Stimulated activated CD8-positive, alpha-beta memory T cell treated with anti-CD3 and anti-CD28 coated beads, Interleukin-12 subunit alpha, Interleukin-12 subunit beta, amount 100 ng/mL, for 4 hours (primary cell): ENCODE measurements at places on chromosomes 7 and 10.

GRCh38 chr7:25496476-25497368 is 268.4 kb upstream of the NPVF start:
- DNase-seq: no peak

DNA sequence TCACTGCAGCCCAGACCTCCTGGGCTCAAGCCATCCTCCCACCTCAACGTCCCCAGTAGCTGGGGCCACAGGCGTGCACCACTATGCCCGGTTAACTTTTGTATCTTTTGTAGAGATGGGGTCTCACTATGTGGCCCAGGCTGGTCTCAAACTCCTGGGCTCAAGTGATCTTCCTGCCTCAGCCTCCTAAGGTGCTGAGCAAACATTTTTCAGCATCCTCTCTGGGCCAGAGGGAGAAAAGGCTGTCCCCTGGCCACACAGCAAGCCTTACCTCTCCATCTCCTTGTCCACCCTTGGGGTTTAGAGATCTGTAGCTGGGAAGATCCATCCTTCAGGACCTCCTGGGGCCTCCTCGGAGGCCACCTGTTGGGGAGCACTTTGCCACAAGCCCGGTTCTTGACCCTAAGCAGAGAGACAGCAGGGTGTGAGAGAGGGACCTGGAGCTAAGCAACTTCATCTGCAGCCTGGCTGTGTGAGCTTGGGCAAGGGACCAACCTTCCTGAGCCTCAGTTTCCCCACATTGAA is 85.8 kb downstream of the MYL10 start:
- DNase-seq: no peak

- no peak for DNase-seq
These were observed 1588.8 kb downstream of the REEP3 start for GRCh38 chr10:65110009-65110408.

GRCh38 chr7:151313857-151314256 is 27.8 kb upstream of the NUB1 start:
- DNase-seq: no peak

GRCh38 chr7:113085781-113086390 is 741 bp downstream of the GPR85 start:
- no peak for DNase-seq

DNA sequence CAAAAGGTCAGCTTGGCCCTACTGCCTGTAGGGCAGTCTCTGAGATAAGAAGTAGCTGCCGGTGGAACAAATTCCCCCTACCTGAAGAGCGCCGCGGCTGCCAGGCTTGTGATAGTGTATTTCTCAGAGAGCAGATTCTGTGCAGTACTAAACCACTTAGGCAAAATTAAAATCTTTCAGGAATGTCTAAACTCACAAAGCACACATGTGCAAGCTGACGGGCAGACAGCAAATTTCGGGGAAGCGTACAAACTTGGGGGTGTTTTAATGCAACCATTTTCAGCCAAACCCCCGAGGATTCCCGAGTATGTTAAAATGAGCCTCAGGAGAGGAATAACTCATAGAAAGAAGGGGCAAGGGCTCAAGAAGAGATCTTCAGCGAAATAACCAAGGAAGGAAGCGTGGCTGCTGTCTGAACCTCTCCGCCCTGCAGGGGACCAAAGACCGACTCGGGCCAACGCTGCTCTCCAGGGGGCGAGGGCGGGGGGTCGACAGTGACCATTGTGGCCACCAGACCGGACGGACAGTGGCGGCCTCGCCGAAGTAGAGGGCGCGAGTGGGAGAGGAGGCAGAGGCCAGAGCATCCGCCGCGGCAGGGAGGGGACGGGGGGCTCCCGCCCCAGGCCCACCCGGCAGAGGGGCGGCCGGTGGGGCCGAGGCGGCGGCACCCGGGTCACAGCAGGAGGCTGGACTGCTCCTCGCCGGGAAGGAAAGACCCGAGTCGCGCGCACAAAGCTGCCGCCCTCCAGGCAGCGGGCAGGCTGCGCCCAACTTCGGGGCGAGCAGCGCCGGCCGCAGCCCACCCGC is 819 bp downstream of the HYCC1 start:
- peak; percentile 9 for DNase-seq
